ENCODE measurements at places on chromosomes 7 and 10.
A peak's percentile ranks its signal among the peaks of the same experiment; 100 is the strongest.

DNA sequence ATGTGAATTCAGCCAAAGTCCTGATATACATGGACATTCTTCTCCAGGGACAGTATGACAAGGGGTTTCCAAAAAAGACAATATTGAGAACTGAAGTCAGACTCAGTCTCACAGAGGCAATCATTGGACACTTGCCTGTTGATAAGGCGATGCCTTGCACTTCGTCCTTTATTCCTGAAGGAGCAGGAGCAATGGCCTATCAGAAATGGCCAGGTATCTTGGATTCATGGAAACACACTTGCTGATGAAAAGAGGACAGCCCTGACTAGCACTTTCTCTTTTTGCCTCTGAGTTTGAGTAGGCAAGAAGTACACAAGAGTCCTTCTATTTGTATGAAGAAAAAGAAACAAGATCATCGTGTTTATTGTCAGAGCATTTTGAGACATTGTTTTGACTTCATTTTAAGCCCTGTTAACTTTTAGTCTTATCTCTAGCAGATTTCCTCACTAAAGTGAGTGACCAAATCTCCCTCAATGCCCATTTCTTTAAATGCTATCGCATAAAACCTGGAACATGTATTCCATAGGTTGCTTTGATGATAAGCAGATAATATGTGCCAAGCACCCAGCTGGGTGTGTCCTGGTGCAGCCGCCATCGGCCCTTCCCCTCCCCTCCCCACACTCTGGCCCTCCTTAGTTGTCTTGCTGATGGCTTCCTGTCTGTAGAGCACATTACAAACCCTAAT is 26.6 kb downstream of the ST8SIA6 start:
- no peak for DNase-seq

GRCh38 chr7:89265631-89266030 is 470.1 kb upstream of the TEX47 start:
- no peak for DNase-seq

DNA sequence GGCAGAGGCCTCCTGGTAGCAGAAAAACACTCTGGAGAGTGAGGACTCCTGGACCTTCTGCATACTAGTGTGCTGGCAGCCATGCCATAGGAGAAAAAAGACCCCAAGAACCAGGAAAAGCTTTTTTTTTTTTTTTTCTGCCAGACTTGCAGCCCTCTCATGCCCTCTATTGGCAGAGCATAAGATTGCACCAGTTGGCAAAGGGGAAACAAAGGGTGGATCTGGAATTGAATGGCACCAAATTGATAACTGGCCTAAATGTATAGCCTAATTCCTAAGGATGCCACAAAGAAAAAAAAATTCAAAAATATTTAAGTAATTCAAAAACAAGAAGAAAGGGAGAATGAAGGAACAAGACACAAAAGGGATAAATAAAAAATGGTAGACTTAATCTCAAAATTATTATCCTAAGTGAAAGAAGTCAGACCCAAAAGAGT is 112.5 kb upstream of the GHITM start:
- DNase-seq: no peak

- no peak for DNase-seq
These were observed 11.1 kb downstream of the H2BK1 start for GRCh38 chr7:151198945-151199848.

DNA sequence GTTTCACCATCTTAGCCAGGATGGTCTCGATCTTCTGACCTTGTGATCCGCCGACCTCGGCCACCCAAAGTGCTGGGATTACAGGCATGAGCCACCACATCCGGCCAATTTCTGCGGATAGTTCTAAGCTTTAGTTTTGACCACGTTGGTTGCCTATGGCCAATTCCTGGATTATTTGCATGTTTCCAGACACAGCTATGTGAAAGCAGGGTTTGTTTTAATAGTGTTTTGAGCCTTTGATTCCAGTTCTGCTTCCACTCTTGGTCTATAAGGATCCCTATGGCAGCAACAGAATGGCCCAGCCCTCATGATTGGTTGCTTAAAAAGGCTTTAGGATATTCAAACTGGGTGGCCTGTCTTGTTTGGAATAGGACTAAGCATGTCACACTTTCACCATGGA is 19.1 kb downstream of the SIRT1 start:
- DNase-seq: no peak

DNA sequence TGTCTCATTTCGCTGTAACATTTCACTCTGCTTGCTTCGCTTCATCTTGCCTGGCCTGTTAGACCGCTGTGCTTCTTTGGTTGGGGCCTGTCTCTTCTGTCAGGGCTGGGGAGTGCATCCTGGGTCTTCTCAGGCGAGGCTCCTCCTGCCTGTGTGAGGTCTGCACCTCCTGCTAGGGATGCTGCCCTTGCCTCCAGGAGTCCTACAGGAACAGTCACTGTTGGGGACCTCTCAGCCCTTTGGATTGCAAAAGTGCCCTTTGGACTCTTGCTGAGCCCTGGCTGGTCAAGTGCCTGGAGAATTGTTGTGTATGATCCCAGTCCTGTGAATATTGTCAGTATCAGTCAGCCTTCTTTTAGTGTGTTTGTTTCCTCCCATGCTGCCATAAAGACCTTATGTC is 84.1 kb downstream of the MDFIC start:
- no peak for DNase-seq

GRCh38 chr10:5023177-5023805 is 19.6 kb upstream of the AKR1C2 start:
- DNase-seq: no peak

DNA sequence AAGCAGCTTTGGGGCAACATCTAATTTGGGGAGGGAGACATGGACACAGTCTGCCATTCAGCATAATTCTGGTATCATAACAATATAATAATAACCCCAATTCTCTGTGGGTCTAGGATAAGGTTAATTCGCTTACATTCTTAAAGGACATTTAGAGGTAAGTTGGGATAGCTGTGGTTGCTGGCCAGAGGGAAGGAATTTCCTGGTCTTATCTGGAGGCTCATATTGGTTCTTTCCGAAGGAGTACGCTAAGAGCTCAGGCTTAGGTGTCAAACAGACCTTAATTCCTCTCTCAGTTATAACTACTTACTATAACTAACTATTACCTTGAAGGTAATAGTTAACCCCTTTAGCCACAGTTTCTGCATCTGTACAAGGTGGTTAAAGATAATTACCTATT is 68.8 kb downstream of the SPAG6 start:
- DNase-seq: no peak

- no peak for DNase-seq
These were observed 24.1 kb downstream of the PDLIM1 start for GRCh38 chr10:95266674-95267095.

DNA sequence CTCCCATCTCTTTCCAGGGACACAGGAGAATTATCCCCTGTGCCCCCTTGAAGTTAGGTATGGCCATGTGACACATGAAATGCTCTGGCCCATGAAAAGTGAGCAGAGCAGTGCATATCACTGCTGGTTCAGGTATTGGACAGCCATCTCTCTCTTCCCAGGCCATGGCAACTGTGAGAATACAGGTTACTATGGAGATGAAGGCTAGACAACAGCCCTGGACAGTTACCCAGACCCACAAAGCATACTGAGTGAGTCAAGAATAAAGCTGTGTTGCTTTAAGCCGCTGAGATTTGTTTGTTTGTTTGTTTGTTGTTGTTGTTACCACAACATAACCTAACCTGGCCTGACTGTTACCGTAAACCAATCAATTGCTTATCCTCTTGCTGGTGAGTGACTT is 722.3 kb downstream of the KCNMA1 start:
- DNase-seq: no peak

DNA sequence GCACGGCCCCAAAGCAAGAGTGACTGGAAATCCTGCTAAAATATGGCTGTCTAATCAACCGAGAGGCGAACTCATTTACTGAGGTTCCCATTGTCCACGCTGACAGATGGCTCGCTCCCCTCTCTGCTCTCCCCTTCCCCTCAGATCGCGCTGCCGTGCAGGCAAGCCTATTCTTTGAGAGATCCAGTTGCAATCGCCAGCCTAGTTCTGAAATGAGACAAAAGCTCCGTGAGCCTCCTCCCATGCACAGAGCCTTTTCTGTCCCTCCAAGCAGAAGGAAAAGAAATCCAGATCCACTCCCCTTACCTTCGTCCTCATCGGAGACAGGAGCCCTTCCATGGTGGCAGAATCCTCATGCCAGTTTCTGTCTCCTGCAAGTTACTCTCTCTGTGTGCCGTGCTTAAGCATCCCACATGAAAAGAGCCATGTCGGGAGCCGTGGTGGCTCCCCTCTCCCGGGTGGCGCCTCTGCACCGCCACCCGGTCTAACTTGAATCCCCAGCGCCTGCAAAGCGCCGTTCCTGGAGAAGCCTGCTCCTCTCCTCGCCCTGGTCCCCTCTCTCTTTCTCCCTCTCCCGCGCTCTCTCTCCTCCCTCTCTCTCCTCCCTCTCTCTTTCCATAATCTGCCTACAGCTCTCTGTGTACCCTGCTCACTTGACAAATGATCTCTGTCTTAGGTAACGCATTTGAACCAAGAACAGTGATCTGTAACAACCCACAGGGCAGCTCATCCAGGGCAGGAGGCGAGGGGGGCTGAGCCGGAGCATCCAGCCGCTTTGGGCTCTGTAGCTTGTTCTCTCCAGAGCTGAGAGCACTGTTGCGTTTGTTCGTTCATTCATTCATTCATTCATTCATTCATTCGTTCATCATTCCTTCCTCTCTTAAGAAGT is 156.8 kb downstream of the FRMD4A start:
- no peak for DNase-seq

- DNase-seq: no peak
These were observed 104.4 kb upstream of the FGFR2 start for GRCh38 chr10:121702351-121703320.

DNA sequence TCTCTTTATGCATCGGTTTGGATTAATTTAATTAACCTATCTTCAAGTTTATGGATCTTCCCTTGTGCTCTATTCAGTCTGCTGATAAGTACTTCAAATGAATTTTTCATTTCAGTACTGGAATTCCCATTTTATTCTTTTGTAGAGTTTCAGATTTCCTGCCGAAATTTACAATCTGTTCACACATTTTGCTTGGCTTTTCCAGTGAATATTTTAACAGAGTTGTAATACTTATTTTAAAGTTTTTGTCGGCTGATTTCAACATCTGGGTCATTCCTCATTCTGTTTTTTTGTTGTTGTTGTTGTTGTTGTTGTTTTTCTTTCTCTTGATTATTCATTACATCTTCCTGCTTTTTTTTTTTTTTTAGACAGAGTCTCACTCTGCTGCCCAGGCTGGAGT is 89.9 kb upstream of the KCNMA1 start:
- DNase-seq: no peak

GRCh38 chr7:84824057-84824651 is 362.7 kb downstream of the SEMA3D start:
- DNase-seq: no peak

- DNase-seq: no peak
These were observed 6.3 kb downstream of the TMEM176A start for GRCh38 chr7:150806863-150807262.

DNA sequence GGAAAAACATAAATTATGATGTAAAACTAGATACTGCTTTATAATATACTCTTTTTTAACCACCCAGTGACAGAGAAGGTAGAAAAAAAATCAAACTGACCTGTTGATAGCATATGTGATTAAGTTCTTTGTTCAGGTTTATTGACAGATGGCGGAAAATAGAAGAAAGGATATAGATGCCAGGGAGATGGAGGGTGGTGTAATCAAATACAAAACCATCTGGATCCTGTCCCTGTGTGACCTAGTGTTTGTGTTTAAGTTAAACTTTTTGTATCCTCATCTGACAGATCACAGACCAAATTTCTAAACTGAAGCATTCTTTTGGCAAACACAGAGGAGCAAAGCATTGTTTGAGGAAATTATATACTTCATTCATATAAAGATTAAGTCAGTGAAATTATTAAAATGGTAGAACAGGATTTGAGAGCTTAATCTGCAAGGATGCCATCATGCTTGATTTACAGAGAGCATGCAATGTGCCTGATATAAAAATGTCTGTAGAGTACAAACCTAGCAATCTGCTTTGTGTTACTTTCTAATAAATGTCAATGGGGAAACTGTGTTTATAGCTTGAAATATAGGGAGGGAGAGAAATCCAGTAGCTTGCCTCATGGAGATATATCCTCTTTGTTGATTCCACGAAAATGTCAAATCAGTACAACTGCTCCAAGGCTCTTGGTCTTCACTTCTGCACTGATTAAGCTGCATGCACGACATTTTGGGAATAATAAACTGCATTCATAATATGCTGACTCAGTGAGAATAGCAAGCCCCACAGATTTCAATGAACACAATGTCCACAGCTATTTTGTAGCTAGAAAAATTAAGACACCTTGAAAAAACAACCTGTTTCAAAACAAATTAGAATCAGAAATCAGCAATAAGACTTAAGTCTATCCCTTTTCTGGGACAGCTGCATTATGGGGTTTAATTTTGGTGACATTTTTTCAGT is 39.0 kb downstream of the SEM1 start:
- no peak for DNase-seq

- no peak for DNase-seq
These were observed 54.3 kb downstream of the ASB13 start for GRCh38 chr10:5611899-5612680.

DNA sequence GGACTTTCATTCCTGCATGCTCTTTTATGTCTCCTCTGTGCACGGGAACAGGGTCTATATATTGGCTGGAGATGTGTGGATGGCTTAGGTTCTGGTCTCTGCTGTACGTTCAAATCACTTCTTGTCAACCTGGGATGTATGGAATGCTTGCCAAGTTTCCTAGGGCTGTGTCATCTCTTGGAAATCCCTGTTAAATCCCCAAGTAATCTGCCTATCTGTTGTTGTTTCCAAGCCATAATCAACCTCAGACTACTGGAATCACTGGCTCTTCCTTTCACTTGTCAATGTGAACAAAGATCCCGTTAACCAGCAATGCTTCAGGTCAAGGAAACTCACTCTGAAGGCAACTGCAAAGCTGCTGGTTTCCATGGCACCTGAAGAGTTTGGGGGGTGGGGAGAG is 93.3 kb upstream of the FAM171A1 start:
- no peak for DNase-seq

DNA sequence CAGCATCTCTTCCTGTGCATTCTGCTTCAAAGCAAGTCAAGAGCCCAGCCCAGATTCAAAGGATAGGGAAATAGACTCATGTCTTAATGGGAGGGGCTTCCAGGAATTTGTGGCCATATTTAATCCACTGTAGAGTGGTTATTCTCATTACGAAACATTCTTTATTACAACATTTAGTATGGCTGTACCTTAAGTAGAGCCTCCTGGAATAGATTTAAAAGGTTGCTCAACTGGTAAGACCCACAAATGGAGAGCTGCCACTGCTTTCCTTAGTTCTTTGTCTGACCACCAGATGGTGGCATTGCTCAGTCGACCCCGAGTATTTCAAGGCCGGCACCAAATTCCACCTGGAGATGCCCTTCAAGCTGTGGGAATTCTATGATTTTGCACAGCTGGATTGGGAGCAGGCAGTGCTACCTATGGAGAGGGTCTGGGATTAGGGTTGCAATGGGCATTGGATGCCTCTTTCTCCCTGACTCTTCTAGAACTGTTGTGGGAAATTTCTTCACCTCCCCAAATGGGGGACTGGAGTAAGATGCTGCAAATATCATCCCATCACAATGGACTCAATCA is 102.2 kb downstream of the RBM20 start:
- peak; percentile 41 for DNase-seq

- no peak for DNase-seq
These were observed 38.8 kb downstream of the EPC1 start for GRCh38 chr10:32308027-32308603.

- no peak for DNase-seq
These were observed 58.1 kb downstream of the PARP12 start for GRCh38 chr7:140004672-140005071.
